ENCODE measurements at places on chromosomes 2 and 18.

DNA sequence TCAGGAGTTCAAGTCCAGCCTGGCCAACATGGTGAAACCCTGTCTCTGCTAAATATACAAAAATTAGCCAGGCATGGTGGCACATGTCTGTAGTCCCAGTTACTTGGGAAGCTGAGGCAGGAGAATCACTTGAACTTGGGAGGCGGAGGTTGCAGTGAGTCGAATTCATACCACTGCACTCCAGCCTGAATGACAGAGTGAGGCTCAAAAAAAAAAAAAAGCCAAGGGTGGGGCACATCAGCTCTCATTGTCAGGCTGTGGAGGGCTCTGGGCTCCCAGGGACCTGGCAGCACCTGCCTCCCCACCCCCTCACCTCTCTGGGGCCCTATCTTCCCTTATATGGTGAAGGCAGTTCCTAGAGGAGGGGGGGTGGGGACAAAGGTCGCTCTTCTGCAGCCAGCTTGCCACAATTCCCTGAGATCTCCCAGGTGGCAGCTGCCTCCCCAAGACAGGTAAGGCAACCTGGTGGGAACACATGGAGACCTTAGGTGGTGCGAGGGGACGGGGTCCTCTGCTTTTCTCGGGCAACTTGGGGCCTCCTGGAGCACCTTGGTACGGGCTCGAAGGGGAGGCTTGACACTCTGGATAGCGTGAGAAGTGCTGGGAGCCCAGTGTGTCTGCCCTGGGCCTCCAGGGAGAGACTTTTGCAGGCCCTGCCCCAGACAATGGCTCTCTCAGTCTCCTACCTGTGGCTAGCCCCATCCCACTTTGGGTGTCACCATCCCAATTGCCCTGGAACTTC lies at the start of gene VIL1:
Gene VIL1, plus strand, starts transcription at position 407 of the 742 bp plus-strand sequence. CDS start 4,656 bp downstream, outside the sequence.
- DNase-seq, result no peak

DNA sequence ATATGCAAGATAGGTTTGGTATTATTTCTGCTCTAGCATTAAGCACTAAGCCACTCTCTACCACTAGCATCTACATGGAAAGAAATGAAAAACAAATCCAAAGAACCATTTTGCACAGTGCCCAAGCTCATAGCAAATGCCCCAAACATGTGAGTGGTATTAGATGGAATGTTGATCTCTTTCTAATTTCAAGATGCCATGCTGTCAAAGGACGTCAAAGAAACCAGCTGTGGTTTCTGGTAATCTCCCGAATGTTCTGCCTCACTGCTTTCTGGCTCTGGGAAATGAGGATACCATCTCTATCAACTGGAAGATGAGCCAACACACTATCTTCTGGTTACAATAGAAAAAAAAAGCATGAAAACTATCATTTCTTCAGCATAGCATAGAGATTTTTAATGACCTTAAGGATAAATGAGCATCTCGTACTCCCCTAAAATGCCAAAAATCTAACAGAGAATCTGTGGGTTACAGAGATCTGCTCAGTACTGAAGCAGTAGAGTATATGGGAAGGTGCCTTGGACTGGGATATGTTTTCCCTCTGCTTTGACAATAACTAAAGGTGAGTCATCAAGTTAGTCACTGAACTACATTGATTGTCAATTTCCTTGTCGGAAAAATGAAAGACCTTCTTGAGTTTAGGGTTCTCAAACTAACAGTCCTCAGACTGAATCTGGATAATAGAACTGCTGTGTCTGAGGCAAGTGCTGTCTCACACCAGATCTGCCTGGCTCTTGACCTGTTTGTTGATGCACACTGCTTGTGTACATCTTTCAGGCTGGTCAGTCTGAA lies 244.8 kb upstream of the NCKAP5 start:
- DNase-seq, result no peak

DNA sequence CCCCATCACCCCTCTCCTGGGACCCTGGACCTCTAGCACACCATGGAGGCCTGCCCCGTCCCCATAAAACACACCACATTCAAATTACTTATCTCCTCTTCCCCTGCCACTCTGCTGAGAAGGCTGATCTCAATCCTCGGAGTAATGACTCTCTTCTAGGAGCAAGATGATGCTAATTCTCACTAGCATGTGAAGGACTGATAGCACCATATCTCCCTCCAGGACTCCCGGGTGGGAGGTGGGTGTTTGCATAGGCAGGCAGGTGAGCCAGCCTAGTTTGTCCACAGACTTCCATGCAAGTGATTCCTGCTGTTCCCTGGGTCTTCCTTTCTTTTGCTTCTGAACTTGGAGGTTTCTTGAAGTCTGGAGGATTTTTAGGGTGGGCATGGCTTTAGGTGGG lies 40.5 kb downstream of the HPCAL1 start:
- DNase-seq, result no peak

GRCh38 chr2:31110431-31110830 lies 27.8 kb downstream of the GALNT14 start:
- no peak for DNase-seq

DNA sequence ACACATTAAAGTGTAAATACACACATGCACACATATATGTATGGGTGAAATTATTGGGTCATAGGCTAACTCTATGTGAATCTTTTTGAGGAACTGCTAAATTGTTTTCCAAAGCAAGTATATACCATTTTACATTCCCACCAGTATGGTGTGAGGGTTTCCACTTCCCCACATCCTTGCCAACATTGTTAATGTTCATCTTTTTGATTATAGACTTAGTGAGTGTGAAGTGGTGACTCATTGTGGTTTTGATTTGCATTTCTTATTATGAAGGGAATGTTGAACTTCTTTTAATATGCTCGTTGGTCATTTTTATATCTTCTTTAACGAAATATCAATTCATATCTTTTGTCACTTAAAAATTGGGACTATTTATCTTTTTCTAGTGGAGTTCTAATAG lies 181.8 kb upstream of the GCFC2 start:
- no peak for DNase-seq

- no peak for DNase-seq
Observed at GRCh38 chr2:167355821-167356220, 467.5 kb downstream of the XIRP2 start.

DNA sequence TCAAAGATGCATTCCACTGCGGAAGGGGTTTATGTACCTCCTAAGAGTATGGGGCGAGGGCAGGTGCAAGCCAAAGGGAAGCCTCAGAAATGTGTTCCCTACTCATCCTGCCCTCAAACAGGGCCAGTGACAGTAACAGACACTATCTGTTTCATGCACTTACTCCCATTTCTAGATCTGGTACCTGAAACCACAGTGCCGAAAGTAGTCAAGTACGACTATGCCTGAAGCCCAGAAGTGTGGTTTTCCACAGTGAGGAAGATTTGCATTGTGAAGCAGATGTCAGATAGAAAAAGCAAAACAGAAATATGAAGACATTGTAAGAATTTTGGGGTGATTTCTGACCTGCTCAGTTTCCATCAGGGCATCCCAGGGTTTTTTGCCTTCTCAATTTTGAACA lies 748.7 kb downstream of the RNF144A start:
- no peak for DNase-seq

- DNase-seq, result no peak
Observed at GRCh38 chr18:9855681-9856080, 30.1 kb upstream of the TXNDC2 start.

- no peak for DNase-seq
Observed at GRCh38 chr2:42957109-42957860, 164.9 kb upstream of the HAAO start.

DNA sequence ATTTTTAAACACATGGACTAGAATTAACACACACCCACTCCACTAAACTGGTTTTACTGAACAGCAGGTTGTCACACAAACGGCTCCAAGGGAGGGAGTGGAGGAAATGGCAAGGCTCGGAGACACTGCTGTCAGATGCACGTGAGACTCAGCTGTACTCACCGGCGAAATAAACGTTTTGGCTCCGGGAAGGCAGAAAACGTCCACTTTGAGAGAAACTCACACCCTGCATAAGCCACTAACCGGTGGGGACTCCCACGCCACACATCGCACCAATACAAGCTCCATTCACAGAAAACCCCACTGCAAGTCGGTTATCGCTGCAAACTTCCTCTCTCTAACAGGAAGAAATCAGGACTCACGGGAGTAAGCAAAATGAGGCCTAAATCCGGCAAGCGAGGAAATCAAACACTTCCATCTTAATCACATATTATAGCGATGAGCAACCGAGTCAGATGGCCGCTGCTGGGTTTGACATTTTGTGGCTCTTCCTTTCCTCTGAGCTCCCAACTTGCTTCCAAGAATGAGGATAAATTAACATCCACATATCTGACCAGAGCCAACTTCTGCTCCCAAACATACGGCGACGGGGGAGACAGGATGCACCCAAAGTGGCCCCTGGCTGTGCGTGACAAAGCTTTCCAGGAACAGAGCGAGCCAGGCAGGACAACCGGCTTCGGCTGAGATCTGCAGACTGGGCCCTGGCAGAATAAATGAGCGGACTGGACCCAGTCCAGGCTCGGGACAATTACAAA lies 63.5 kb downstream of the HDAC4 start:
- DNase-seq, result no peak

- DNase-seq, result no peak
Observed at GRCh38 chr2:226703514-226703913, 96.1 kb downstream of the IRS1 start.

GRCh38 chr2:218168635-218169462 lies 2.1 kb upstream of the CXCR1 start:
- DNase-seq, result peak; percentile 44

DNA sequence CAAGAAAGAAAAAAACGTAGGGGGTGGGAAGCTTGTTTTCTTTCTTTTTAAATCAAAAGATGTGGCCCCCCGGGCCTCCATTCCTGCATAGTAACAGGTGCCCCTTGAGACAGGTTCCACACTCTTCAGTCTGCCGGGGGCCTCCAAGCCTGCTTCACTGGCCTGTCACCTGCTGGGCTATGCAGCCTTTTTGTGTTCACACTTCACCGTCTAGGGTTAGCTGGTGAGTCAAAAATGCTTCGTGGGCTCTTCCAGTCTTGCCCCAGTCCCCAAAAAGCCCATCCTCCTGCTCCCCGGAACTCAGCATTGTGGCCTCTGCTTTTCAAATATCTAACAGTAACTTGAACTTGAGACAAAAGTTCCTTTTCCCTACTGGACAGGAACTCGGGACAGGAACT lies 67.9 kb downstream of the POLR1A start:
- no peak for DNase-seq

GRCh38 chr2:20992201-20992711 lies 51.6 kb downstream of the APOB start:
- DNase-seq, result no peak

DNA sequence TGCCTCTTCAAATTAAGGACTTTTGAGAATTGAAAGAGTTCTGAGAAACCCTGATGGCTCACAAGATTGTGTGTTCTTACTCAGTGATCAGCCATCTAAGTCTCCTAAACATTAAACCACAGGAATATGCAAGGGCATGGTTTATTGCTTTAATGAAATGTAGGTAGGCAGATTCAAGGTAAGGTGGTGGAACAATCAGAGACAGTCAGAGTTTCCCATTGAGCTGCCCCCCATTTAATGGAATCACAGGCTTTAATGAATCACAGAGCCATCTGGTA lies 107.8 kb upstream of the LRATD1 start:
- no peak for DNase-seq

DNA sequence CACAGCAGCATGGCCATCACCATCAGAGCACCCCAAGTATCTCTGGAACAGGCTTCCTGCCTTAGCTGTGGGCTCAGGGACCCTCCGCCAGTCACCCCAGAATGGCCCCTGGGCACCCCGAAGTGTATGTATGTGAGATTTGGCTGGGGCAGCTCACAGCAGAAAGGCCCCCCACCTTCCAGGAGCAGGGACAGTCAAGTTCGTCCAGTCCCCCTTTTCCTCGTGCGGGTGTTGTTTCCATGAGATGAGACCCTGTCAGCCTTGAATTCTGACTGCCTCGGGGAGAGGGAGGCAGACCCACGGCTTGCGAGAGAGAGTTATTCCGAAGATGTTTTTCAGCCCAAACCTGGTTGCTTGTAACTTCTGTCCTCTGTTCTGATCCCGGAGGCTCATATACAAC lies 290.9 kb upstream of the HDAC4 start:
- no peak for DNase-seq

DNA sequence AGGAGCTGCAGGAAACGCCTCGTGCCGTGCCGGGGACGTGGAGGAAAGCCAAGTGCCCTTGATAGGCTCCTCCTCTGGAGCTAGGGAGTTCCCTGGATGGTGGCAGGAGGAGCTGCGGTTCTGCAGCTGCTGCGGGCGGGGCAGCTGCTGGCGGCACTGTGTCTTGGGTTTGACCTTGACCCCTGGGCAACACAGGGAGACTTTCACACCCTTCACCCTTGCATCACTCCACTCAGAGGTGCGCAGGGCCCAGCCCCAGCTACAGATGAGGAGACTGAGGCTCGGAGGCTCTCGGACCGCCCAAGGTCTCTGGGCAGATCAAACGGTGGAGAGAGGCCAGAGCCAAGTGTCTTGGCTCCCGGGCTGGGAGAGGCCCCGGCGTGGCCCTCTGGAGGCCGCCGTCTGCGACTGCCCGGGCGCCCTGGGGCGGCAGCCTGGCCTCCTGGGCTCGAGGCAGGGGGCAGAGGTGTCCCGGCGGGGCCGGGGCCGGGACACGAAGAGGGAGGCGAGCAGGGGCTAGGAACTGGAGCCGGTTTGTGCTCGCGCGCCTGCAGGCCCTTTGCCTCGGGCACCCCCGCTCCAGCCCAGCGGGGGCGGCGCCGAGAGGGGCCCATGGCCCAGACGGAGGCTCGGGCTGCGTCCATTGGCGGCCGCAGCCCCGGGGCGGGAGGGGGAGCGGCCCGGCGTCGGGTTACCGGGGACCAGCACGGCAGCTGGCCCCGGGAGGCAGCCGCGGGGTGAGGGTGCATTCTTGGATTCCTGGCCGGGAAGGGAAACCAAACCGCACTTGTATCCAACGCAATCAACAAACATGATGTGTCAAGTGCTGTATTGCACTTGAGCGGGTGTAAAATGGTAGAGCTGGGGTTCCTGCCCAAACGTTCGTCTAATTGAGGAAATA lies 129.6 kb upstream of the SLC1A4 start:
- DNase-seq, result no peak

- DNase-seq, result no peak
Observed at GRCh38 chr18:70280007-70280925, 8.6 kb upstream of the SOCS6 start.

DNA sequence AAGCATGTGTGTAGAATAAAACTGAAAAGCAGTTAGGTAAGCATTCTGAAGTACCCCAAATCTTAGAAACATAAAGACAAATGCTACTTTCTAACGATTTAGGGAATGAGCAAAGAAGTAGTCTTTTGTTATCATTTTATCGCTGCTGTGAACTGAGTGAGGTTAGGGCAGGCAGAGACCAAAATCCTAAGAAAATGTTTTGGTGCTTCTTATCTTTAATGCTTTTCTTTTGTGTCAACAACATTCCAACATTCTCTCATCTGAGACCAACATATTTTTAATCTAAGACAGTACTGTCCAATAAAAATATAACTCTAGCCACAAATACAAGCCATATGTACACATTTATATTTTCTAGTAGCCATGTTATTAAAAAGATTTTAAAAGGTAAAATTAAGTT lies 789.4 kb upstream of the PIK3C3 start:
- no peak for DNase-seq

DNA sequence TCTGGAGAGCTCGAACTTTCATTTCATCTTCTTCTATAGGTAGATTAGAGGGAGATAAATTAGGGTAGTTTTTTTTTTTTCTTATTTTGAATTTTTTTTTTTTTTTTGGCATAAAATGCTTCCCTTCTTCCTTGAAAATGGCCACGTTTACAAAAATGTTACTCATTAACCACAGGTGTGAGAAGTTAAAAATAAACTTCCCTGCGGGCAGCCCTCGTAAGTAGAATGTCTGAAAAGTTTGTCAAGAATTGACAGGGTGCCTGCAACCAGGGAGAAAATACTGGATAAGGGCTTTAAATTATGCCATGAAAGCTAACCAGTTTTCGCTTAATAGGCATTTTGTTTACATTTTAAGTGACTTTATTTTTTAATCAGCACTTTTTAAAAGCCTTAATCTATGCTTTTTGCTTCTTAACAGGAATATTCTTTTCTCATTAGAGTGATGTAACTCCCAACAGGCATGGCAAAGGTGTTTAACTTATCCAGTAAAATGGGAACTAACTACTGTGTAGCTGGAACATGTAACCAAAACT lies 4.2 kb upstream of the FN1 start:
- no peak for DNase-seq

Measured in activated T-helper 1 cell treated with anti-CD3 and anti-CD28 coated beads, Interleukin-2, amount 50 U/mL, for 16 hours (primary cell).